ENCODE measurements at places on chromosomes 7 and 10.

- DNase-seq = no peak
Measured at GRCh38 chr10:51910189-51910588, 210.8 kb upstream of the CSTF2T start.

DNA sequence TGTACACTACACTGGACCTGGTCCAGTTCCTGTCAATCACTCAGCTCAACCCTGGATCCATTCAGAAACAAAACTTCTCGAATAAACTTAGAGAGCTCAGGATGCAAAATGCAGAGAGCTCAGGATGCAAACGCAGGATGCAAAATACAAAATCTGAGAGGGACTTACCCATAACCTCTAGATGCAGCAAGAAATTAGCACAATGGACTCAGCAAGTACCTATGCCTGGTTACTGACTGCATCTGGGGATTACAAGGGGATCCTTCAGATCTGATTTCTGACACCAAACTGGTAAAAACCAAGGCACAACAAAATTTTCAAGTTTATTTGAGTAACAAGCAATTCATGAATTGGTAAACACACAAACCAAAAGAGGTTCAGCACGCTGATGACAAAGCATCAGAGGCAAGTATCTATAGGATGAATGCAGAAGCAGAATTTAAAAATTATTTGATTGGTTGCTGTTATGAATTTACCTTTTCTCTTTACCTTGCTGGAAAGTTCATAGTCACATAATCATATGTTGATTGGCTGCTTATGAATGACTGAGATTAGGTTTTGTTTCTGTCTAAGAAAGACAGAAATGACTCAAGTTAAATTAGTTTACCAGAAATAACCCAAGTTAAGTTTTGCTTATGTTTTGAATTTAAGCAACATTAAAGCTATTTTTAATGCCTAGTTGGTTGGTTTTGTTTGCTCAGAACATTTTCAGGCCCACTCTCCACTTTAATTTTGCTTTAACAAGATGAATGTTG lies 11.4 kb downstream of the GIMAP6 start:
- no peak for DNase-seq

- no peak for DNase-seq
Measured at GRCh38 chr10:6514844-6515780, 65.0 kb downstream of the PRKCQ start.

- no peak for DNase-seq
Measured at GRCh38 chr10:11586170-11586569, 25.3 kb downstream of the USP6NL start.

GRCh38 chr10:24206926-24207325 lies 2.0 kb upstream of the KIAA1217 start:
- DNase-seq = no peak

GRCh38 chr7:15925608-15926007 lies 239.1 kb upstream of the MEOX2 start:
- DNase-seq = no peak

- DNase-seq = no peak
Measured at GRCh38 chr10:70119623-70120022, 13.0 kb downstream of the AIFM2 start.

DNA sequence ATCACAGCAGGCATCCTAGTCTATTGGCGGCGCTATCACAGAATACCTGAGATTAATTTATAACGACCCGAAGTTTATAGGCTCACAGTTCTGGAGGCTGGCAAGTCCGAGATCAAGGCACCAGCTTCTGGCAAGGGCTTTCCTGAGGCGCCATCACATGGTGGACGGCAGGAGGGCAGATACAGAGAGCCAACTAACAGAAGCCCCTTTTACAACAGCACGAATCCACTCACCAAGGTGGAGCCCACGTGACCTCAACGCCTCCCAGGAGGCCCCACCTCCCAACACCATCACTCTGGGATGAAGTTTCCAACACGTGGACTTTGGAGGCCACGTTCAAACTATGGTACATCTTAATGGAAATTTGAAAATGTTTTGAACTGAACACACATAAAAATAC lies 255.3 kb downstream of the ELFN1 start:
- DNase-seq = no peak

Data from stimulated activated CD8-positive, alpha-beta memory T cell treated with anti-CD3 and anti-CD28 coated beads, Interleukin-4, amount 100 ng/mL, for 4 hours (primary cell).